ENCODE measurements at places on chromosomes 16 and 17.

DNA sequence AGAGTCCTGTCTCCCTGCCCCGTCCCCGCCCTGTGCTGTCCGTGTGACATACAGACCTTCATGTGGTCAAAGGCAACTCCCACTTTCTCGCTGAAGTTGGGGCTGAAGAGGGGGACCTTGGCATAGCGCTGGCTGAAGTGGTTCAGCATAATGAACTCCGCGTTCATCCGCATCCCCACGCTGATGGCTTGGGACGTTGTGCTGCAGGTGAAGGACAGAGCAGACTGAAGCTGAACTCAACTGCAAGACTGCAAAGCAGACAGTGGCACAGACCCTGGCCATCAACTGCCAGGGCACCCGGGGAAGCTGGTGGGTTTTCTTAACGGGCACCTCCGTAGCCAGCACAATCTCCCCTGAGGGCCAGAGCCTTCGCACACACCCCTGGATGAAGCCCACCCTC is 24.2 kb downstream of the ELAC2 start:
- DNase-seq, result no peak

- DNase-seq, result no peak
These were observed 6.2 kb downstream of the EFNB3 start for GRCh38 chr17:7711051-7711755.

DNA sequence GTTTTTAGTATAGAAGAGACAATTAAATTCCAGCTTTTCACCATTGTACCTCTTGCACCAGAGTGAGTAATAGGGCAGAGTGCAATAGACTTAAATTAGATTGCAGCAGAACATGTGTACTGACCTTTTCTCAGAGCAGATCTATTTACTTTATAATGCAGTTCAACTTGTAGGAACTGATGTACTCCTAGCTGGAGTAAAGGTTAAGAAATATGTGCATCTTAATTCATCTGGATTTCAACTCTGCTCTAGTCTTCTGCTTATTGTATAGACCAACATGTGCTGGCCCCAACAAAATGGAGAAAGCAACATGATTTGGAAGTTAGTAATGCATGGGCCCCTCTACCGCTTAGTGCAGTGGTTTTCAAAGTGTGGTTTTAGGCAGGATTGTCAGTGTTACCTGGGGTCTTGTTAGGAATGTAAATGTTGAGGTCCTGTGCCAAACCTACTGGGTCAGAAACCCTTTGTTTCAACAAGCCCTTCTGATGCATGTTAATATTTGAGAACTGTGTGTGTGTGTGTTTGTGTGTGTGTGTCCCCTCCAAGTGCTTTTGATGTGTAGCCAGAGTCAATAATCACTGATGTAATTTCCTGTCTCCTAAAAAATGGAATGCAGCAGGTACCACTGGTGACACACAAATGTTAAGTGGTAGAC is 138.6 kb downstream of the TOX3 start:
- no peak for DNase-seq

GRCh38 chr16:88482630-88483391 is 29.7 kb downstream of the ZFPM1 start:
- no peak for DNase-seq

- peak; percentile 100 for DNase-seq
These were observed 1.2 kb upstream of the METTL26 start for GRCh38 chr16:637081-638018.

DNA sequence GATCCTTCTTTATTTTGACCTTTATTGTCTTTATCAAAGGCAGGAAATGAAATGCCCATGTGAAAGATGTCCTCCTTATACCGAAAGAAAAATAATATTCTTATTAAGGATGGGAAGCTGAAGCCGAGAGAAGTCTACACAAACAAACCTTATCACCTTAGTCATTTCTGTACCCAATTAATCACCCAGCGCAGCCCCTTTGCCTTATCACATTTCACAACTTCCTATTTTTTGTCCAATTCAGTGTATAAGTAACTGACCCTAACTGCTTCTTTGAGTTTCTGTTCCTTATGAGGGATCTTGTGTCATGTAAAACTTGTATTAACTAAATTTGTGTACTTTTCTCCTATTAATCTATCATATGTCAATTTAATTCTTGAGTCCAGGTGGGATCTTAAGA is 16.4 kb upstream of the CCL23 start:
- no peak for DNase-seq

GRCh38 chr17:72406498-72406897 is 285.7 kb downstream of the SOX9 start:
- DNase-seq, result no peak

DNA sequence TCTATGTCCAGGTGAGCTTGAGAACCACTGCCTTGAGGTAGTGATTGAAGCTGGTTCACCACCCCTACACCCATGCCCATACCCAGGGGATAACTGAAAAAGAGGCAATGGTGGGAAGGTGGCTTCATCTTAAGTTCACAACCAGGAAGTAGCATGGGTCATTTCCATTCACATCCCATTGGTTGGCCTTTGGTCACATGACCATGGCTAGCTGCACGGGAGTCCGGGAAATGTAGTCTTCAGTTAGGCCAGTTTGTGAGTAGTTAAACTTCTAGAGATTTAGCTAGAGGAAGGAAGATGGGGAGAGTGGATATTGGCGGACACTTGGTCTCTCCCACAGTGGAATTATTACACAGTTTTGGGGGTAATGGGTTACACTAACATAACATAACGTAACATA is 92.9 kb downstream of the RGS9 start:
- DNase-seq, result no peak

- DNase-seq, result peak; percentile 41
These were observed 30.2 kb downstream of the AATF start for GRCh38 chr17:36978810-36979564.

DNA sequence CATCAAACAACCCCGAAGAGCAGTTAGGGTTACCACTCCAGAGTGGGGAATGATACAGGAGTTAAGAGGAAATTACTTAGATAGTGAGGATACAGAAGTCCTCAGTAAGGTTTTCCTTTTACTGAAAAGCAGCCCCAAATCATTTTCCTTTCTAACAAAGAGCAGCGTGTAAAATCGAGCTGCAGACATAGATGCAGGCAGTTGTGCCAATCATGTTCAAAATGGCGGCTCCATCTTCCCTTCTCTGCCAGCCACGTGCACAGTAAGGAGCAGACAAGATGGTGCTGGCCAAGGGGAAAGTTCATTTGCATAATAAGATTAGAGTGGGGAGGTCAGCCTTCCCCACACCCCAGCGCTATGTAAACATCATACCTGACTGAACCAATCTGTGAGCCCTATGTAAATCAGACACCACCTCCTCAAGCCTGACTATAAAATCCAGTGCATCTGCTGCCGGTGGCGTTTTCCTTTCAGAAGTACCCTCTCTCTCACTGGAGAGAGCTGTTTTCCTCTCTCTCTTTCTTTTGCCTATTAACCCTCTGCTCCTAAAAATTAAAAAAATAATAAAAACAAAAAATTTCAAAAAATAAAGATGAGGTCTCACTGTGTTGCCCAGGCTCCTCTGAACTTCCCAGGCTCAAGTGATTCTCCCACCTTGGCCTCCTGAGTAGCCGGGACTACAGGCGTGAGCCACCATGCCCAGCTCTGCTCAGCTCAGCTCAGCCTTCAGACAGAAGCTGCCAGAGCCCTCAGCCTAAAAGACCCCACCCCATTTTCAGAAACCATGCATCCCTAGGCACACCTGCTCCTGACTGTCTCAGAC is 2.6 kb upstream of the SRL start:
- DNase-seq, result no peak

- no peak for DNase-seq
These were observed 90.1 kb downstream of the EFCAB13 start for GRCh38 chr17:47413872-47414271.

- DNase-seq, result no peak
These were observed 1.3 kb upstream of the ACAP1 start for GRCh38 chr17:7334938-7335538.

DNA sequence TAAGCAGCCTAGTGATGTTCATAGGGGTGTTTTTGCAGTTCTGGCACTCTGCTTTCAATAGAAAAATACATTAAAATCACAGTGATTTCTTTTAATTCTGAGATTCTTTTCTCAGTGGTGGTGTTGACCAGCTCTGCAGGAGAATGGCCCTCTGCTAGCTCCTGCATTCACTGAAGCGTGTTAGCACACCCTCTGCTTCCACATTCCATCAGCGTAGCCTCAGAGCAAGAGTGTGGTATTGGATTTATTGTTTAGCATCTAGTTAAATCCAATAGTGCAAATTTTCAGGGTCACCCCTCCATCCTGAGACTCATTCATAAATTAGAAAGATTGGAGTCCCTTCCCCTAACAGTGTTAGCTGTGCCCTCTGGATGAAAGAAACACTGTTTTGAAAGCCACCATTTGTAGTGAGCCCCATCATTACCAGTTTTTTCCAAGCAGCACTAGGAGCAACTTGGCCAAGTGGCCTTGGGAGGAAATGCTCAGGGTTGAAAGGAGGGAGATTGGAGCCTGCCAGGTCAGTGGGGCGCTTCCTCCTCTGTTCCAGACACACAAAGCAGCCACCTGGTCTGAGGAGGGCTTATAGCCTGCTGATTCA is 45.7 kb downstream of the B9D1 start:
- no peak for DNase-seq

GRCh38 chr16:50207652-50208051 is 54.5 kb downstream of the TENT4B start:
- peak; percentile 43 for DNase-seq

- DNase-seq, result no peak
These were observed 120.2 kb upstream of the HS3ST2 start for GRCh38 chr16:22693638-22694340.

DNA sequence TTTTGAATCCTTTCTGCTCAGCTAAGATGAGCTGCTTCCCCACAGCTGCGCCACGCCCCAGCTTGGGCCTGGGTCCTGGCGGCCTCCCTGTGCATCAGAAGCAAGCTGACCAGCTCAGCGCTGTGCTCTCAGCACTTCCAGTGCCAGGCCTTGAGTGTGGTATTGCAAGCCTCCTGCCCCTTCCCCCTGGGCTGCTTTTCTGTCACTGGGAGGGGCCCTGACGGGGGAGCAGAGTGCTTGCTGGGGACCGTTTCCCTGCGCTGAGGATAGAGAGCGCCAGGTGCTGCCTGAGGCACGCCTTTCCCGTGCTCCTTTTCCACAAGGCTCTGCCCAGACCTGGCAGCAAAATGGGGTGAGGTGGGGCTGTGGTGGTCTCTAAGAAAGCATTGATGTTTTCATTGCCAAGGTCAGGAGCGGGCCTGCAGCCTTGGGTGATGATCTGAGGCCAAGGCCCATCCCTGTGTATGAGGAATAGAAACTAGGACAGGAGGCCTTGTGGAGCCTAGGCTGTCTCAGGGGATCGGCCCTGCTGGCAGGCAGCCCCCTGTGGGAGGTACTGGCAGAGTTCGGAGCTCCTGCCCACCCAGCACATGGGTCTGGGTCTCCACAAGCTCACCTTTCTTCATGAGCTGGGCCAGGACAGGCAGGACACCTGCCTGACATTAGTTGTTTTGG is 29.7 kb downstream of the POLR3E start:
- no peak for DNase-seq

GRCh38 chr16:73190256-73190655 is 142.3 kb upstream of the ZFHX3 start:
- no peak for DNase-seq

DNA sequence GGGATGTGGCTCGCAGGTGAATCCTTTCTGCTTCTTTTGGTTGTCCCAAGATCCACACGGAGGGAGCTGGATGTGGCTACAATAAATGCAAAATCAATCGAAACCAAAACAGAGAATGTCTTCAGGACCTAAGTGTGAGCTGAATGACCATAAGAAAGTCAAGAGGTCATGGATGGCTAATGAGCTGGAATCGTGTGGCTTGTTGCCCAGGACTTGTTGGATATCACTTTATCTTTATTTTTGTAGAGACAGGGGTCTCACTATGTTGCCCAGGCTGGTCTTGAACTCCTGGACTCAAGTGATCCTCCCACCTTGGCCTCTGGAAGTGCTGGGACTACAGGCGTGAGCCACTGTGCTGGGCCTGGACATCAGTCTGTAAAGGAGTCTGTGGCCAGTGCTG is 326.8 kb upstream of the N4BP1 start:
- DNase-seq, result no peak

- DNase-seq, result no peak
These were observed 3.0 kb upstream of the CCL2 start for GRCh38 chr17:34252095-34252443.

GRCh38 chr16:50314665-50315064 is 48.3 kb downstream of the ADCY7 start:
- no peak for DNase-seq

DNA sequence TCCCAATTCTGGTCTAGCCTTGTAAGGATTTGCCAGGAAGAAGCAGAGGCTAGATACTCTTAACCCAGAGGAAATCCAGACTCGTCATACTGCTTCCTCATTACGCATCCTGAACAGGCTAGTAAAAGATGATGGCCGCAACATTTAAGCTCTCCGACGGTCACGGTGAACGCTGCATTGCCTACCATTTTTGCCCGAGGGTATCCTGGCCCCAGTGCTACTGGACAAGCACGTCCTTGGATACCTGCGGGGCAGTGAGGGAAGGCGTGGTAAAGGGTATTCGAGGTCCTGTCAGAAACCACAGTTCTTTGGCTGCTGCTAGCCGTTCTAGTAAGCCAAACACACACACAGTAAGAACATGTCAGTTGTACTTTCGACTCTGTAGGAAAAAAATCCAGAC is 36.6 kb downstream of the METTL16 start:
- DNase-seq, result no peak

GRCh38 chr16:47995354-47995753 is 160.4 kb downstream of the ABCC12 start:
- DNase-seq, result no peak

DNA sequence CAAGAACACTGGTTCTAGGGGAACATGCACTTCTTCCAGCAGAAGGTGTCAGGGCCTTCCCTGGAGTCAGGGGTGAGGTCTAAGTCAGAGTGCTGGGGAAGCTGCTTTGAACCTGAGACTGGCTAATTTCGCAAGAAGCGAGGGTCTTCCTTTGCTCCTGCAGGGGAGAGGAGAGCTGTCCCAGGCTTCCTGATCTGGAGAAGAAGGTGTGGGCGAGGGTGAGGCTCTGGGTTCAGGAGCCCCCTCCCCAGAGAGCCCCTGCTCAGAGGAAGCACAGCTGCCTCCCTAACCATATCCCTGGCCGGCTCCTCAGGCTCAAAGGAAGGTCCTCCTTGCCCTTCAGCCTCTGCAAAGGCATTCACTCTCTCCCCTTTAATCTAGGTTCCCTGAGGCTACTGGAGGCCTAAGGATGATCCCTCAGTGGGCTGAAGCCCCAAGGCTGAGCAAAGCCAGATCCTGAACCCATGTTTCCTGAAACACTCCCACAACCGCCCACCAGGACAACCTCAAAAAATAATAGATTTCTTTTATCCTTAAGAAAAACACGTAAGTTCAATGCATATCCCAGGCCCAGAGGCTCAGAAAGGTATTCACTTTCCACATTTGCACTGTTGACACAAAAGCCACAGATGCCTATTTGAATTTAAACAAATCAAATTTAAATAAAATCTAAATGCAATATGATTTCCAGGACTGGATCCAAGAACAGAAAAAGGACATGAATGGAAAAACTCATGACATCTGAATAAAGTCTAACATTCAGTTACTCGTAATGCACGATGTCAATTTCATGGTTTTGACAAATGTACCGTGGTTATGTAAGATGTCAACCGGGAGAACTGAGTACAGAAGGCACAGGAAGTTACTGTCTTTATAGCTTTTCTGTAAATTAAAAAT is 71.5 kb upstream of the RCVRN start:
- DNase-seq, result no peak

- DNase-seq, result no peak
These were observed 476.2 kb downstream of the HAPSTR1 start for GRCh38 chr16:9567666-9568065.

- no peak for DNase-seq
These were observed 85.9 kb downstream of the TEX14 start for GRCh38 chr17:58605986-58606385.

All from GM03348 (cell line).